Stimulated activated naive CD8-positive, alpha-beta T cell treated with anti-CD3 and anti-CD28 coated beads, Interleukin-15, amount 100 ng/mL, for 72 hours (primary cell): ENCODE measurements at places on chromosomes 12 and 14.

DNA sequence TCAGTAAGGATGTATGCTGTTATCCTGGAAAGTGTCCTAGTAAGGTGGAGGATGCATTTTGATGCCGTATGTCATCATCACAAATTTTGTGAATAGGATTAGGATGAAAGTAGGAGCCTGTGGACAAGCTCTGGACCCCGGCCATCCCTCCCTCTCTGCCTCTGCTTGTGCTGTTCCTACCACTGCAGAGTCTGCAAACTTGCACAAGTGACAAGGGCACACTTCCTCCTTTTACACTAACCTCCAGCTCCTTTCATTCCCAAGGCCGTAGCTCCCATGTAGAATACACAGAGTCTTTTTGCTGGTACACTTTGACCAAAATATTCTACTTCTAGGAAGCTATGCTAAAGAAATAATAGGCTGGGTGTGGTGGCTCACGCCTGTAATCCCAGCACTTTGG is 13.3 kb upstream of the TMCC3 start:
- DNase-seq: no peak

DNA sequence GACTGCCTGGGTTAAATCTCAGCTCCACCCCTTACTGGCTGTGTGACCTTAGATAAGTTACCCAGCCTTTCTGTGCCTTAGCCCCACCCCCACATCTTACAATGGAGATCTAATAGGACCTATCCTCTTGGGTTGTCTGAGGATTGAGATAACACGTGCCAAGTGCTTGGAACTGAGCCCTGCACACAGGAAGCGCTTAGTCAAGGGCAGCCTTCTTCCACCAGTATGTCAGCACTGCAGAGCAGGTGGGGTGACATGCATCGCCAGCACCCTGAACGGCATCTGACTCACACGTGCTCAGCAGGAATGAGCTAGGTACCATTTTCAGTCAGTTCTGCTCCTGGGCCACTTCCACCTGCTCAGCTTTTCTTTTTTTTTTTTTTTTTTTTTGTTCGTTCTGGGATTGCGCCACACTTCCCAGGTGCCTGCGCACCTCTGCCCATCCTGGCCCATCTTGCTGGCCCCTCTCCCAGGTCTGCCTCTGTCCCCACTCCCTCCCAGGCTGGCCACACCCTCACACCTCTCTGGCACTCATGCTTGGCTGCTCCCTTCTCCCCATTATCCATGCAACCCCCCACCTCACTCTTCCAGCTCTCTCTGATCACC is 19.6 kb downstream of the LGMN start:
- peak; percentile 42 for DNase-seq

- no peak for DNase-seq
These were observed 21.8 kb upstream of the SMCO2 start for GRCh38 chr12:27424631-27425230.

DNA sequence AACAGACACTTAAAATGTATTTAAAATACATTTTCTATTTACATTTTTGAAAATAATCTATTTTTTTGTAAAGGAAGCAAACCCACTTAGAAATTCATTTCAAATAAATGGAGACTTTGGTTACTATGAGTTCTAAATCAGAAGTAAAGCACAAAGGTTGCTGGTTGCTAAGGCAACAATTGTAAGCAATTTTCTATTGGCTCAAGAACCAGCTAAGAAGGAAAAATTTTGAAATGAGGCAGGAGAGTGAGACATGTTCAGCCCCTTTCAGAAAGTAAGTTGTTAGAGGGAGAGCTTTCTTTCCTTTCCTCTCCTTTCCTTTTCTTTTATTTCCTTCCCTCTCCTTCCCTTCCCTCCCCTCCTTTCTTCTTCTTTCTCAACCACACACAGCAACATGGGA is 80.7 kb downstream of the PRMT8 start:
- no peak for DNase-seq

DNA sequence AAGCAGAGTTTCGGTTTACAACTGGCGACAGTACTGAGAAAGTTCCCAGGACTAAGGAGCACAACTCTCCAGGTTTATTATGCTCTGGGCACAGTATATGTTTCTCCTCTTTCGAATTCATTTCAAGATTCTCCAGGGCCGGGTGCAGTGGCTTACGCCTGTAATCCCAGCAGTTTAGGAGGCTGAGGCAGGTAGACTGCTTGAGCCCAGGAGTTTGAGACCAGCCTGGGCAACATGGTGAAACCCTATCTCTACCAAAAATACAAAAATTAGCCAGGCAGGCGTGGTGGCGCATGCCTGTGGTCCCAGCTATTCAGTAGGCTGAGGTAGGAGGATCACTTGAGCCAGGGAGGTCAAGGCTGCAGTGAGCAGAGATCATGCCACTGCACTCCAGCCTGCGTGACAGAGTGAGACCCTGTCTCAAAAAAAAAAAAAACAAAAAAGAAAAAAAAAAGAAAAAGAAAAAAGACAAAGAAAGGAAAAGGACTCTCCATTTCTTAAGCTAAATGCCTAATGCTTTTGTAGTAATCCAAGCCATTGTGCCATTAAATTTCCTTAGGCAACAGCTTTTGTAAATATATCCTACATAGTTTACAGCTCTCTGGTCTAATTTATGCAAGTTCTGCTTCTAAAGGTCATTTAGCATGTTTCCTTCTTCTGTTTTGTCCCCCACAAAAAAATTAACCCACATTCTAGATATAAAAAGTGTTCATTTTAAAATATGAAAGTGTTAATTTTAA is 34.8 kb downstream of the ATL1 start:
- DNase-seq: no peak
